ENCODE measurements at places on chromosomes 4 and X. TPM values are rescaled to one million over a fixed set of nuclear protein-coding genes. Genes with fewer than 3 reads are reported as not detected.

NR3C2 gene
- 20.1 TPM for total RNA-seq

HOPX gene
- total RNA-seq = 19.6 TPM

SULT1B1 gene
- 150 TPM for total RNA-seq

MAP7D3 gene
- total RNA-seq = 21.4 TPM

SMARCA1 gene
- total RNA-seq = 18.4 TPM
